ENCODE measurements at places on chromosomes 3 and 15. TPM values are rescaled to one million over a fixed set of nuclear protein-coding genes. Genes with fewer than 3 reads are reported as not detected.

Gene SPINK8
- not detected for total RNA-seq

Gene SNX22
- 0.31 TPM for total RNA-seq

Gene CFAP91
- not detected for total RNA-seq

Gene GRAMD1C
- 1.2 TPM for total RNA-seq

Gene PLIN1
- total RNA-seq = 0.70 TPM

Gene CPA3
- not detected for total RNA-seq

Gene TMEM207
- not detected for total RNA-seq

Gene NISCH
- 138 TPM for total RNA-seq

Gene RGMA
- total RNA-seq = 12.4 TPM

Gene RYR3
- total RNA-seq = not detected

Gene C3orf49
- not detected for total RNA-seq

Gene WWTR1
- total RNA-seq = 120 TPM

Gene HEG1
- total RNA-seq = 123 TPM

Gene DNAJB11
- total RNA-seq = 73.0 TPM

Gene GOLGA8Q
- total RNA-seq = 1.6 TPM

Gene PROK2
- not detected for total RNA-seq

Gene CHRNB4
- total RNA-seq = not detected

Gene CCR1
- total RNA-seq = not detected

Gene NFKBIZ
- total RNA-seq = 30.1 TPM

Gene NUP210
- 1.5 TPM for total RNA-seq

Gene LEKR1
- total RNA-seq = 1.0 TPM

Gene DPPA4
- total RNA-seq = 1.8 TPM

Gene NECTIN3
- 75.5 TPM for total RNA-seq

Gene TLR9
- total RNA-seq = not detected

Gene KIAA1143
- 32.5 TPM for total RNA-seq

Gene CRBN
- total RNA-seq = 42.6 TPM

Gene CPLX3
- total RNA-seq = not detected

Gene CCR5
- total RNA-seq = not detected

Gene TRANK1
- total RNA-seq = 26.1 TPM

Gene RASL12
- total RNA-seq = 0.73 TPM

Gene RHO
- not detected for total RNA-seq

Gene FMN1
- 5.8 TPM for total RNA-seq

Gene ARMC8
- total RNA-seq = 38.3 TPM

Gene SHF
- 15.7 TPM for total RNA-seq

Gene KNL1
- total RNA-seq = 5.6 TPM

Gene FOXB1
- total RNA-seq = not detected

Gene SERP1
- 81.3 TPM for total RNA-seq

Gene CCR8
- total RNA-seq = not detected

Gene TNFAIP8L3
- 0.35 TPM for total RNA-seq

Gene DNASE1L3
- not detected for total RNA-seq

Gene HRG
- not detected for total RNA-seq

Gene TGFBR2
- total RNA-seq = 72.1 TPM

Gene APBA2
- 23.5 TPM for total RNA-seq

Gene CRYGS
- 4.9 TPM for total RNA-seq
